Myometrial cell (primary cell): ENCODE measurements at places on chromosomes 11 and 22. TPM values are rescaled to one million over a fixed set of nuclear protein-coding genes. Genes with fewer than 3 reads are reported as not detected.

Gene APOL3
- total RNA-seq: 5.5 and 12.8 TPM in 2 replicates

Gene MED15
- 37.7 and 51.3 TPM in 2 replicates for total RNA-seq

Gene DNAJB7
- total RNA-seq: not detected in 2 replicates

Gene MS4A15
- not detected in 2 replicates for total RNA-seq

Gene OR5P2
- not detected in 2 replicates for total RNA-seq

Gene C11orf52
- not detected in 2 replicates for total RNA-seq

Gene INSC
- 12.1 and 20.8 TPM in 2 replicates for total RNA-seq
